A549 treated with ZK216348 at 1 μM for 4 hours (cell line): ENCODE measurements at places on chromosomes 13 and 19. TPM values are rescaled to one million over a fixed set of nuclear protein-coding genes. Genes with fewer than 3 reads are reported as not detected.

Gene CAPN12
- total RNA-seq: 4.7 to 6.8 TPM (median 6.0 TPM) in 5 replicates

Gene ADPRHL1
- total RNA-seq: 12.8 to 15.7 TPM (median 13.9 TPM) in 5 replicates

Gene OR4F17
- total RNA-seq: not detected in 5 replicates

Gene C5AR2
- 3.1 to 10.0 TPM (median 7.5 TPM) in 5 replicates for total RNA-seq

Gene LILRB2
- total RNA-seq: 0.05 to 0.14 TPM (median 0.05 TPM) in 3 of 5 replicates, not detected in the others

Gene GPR183
- not detected in 5 replicates for total RNA-seq

Gene AP1M2
- 37.1 to 45.1 TPM (median 38.9 TPM) in 5 replicates for total RNA-seq

Gene RAB20
- total RNA-seq: 1.1 to 1.9 TPM (median 1.5 TPM) in 5 replicates

Gene COL5A3
- total RNA-seq: 2.8 to 4.5 TPM (median 3.1 TPM) in 5 replicates

Gene ZNF726
- 0.43 to 0.82 TPM (median 0.48 TPM) in 5 replicates for total RNA-seq

Gene ATP4A
- not detected in 5 replicates for total RNA-seq

Gene PEAK3
- 0.07 TPM in 1 of 5 replicates, not detected in the others for total RNA-seq

Gene GDF15
- 15.2 to 41.1 TPM (median 30.8 TPM) in 5 replicates for total RNA-seq

Gene ZNF773
- total RNA-seq: 5.0 to 6.0 TPM (median 5.3 TPM) in 5 replicates

Gene COLGALT1
- total RNA-seq: 46.5 to 80.8 TPM (median 73.0 TPM) in 5 replicates

Gene PSMC4
- 252 to 318 TPM (median 273 TPM) in 5 replicates for total RNA-seq

Gene TSSK6
- total RNA-seq: 0.31 to 2.0 TPM (median 1.7 TPM) in 5 replicates

Gene LCP1
- 0.16 to 0.40 TPM (median 0.22 TPM) in 5 replicates for total RNA-seq

Gene TBXA2R
- total RNA-seq: 0.74 to 1.3 TPM (median 0.90 TPM) in 5 replicates

Gene ZFR2
- total RNA-seq: 0.13 to 0.30 TPM (median 0.24 TPM) in 3 of 5 replicates, not detected in the others

Gene TRAPPC6A
- 29.2 to 47.2 TPM (median 38.5 TPM) in 5 replicates for total RNA-seq

Gene FBN3
- total RNA-seq: not detected in 5 replicates

Gene RNF225
- total RNA-seq: not detected in 5 replicates

Gene PSG3
- total RNA-seq: 0.12 to 0.20 TPM (median 0.13 TPM) in 3 of 5 replicates, not detected in the others

Gene ADAT3
- total RNA-seq: 1.4 to 7.2 TPM (median 5.7 TPM) in 5 replicates

Gene IGSF23
- total RNA-seq: 0.27 to 0.68 TPM (median 0.45 TPM) in 5 replicates

Gene ZNF708
- 0.55 to 1.5 TPM (median 1.1 TPM) in 5 replicates for total RNA-seq

Gene ZNF578
- total RNA-seq: not detected in 5 replicates

Gene NFIC
- total RNA-seq: 28.0 to 57.6 TPM (median 48.4 TPM) in 5 replicates

Gene LGALS14
- not detected in 5 replicates for total RNA-seq

Gene ZNF433
- total RNA-seq: not detected in 5 replicates

Gene PBX4
- 1.6 to 1.8 TPM (median 1.7 TPM) in 5 replicates for total RNA-seq

Gene NBEA
- 1.2 to 2.4 TPM (median 1.7 TPM) in 5 replicates for total RNA-seq

Gene RHPN2
- total RNA-seq: 43.5 to 68.5 TPM (median 55.9 TPM) in 5 replicates

Gene ZNF208
- not detected in 5 replicates for total RNA-seq

Gene CBARP
- 2.3 to 6.0 TPM (median 4.7 TPM) in 5 replicates for total RNA-seq

Gene KLK14
- total RNA-seq: 0.20 to 0.68 TPM (median 0.28 TPM) in 5 replicates

Gene PCSK4
- 0.41 to 1.3 TPM (median 1.1 TPM) in 5 replicates for total RNA-seq

Gene CLC
- not detected in 5 replicates for total RNA-seq

Gene SYNE4
- 0.07 to 0.33 TPM (median 0.23 TPM) in 4 of 5 replicates, not detected in the other for total RNA-seq

Gene KLK10
- 0.20 to 0.60 TPM (median 0.50 TPM) in 4 of 5 replicates, not detected in the other for total RNA-seq

Gene ZNF571
- 0.76 to 2.0 TPM (median 0.99 TPM) in 5 replicates for total RNA-seq

Gene ZNF543
- total RNA-seq: 1.3 to 2.1 TPM (median 1.8 TPM) in 5 replicates

Gene BLOC1S3
- 13.7 to 22.6 TPM (median 17.2 TPM) in 5 replicates for total RNA-seq

Gene DACT3
- total RNA-seq: 0.14 to 0.74 TPM (median 0.38 TPM) in 5 replicates

Gene TUBA3C
- total RNA-seq: not detected in 5 replicates

Gene PEX11G
- total RNA-seq: 1.6 to 2.7 TPM (median 2.1 TPM) in 5 replicates

Gene ZNF682
- total RNA-seq: not detected in 5 replicates

Gene GJB2
- total RNA-seq: 0.53 to 0.84 TPM (median 0.77 TPM) in 5 replicates

Gene UHRF1
- 35.5 to 52.3 TPM (median 46.3 TPM) in 5 replicates for total RNA-seq
